ENCODE measurements at places on chromosomes 7 and 10.

- no peak for DNase-seq
Measured at GRCh38 chr10:22365644-22366434, 20.5 kb downstream of the SPAG6 start.

- no peak for DNase-seq
Measured at GRCh38 chr7:82105463-82105862, 335.6 kb upstream of the HGF start.

- no peak for DNase-seq
Measured at GRCh38 chr10:116183733-116184511, 89.1 kb downstream of the GFRA1 start.

DNA sequence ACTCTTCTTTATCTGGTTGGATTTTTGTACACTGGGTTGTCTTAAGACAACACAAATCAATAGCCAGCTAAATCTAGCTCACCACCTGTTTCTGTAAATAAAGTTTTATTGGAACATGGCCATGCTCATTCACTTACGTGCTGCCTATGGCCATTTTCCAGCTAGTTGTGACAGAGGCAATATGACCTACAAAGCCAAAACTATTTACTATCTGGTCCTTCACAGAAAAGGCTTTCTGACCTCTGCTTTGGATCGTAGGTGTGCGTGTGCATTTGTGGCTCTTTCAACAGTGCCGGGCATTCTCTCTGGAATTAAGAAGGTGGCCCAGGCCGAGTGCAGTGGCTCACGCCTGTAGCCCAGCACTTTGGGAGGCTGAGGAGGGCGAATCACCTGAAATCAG lies 45.5 kb downstream of the NRAP start:
- no peak for DNase-seq

GRCh38 chr7:7181519-7182155 lies 707 bp upstream of the C1GALT1 start:
- no peak for DNase-seq

- DNase-seq, result no peak
Measured at GRCh38 chr10:74923556-74923955, 97.2 kb downstream of the KAT6B start.

DNA sequence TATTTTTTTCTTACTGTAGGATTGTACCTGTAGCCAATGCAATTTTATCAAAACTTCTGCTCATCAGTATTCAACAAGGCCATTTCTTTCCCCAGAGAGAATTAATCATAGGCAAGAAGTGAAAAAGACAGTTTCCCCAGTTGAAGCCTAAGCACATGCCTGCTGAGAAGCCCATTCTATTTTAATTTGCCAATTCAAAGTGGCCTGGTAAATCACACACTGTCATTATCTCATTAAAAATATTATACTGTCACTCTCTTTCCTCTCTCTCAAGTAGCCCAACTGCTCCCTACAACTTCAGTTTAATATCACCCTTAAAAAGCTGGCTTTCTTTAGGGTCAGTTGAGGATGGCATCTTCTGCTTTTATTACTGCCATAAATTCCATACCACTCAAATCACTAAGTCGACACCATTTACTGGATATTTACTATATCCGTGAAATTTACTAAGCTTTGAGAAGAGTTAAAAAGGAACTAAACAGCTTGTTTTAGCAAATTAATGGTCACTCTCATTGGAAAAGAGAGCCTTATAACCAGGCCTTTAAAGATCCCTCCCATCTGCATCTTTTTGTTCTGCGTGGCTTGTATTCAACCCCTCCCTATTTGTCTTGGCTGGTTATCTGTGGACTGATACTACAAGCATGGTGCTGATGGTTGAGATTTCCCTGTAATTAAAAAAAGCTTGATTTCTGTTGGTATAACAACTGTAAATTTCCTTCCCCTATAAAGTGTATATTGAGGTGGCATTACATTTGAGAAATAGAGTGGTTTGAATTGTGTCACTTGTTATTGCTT lies 30.6 kb downstream of the COL28A1 start:
- DNase-seq, result no peak

- no peak for DNase-seq
Measured at GRCh38 chr10:43204042-43204942, 62.6 kb downstream of the RASGEF1A start.

DNA sequence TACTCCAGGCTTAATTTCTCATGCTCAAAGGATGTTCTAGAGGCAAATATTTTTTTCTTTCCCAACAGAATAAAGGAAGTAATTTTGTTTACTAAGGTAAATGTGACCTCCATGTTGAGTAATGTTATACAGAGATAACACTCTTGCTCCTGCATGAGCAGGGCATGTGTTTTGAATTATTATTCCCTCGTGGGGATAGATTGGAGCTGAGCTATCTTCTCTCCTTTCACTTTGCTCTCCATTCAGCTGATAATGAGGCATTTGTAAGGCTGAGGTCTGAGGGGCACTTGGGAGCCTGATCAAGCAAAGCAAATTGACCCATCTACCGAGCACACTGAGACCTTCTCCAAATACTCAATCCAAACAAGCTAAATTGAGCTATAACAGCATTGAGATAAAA lies 50.7 kb upstream of the GHITM start:
- no peak for DNase-seq

DNA sequence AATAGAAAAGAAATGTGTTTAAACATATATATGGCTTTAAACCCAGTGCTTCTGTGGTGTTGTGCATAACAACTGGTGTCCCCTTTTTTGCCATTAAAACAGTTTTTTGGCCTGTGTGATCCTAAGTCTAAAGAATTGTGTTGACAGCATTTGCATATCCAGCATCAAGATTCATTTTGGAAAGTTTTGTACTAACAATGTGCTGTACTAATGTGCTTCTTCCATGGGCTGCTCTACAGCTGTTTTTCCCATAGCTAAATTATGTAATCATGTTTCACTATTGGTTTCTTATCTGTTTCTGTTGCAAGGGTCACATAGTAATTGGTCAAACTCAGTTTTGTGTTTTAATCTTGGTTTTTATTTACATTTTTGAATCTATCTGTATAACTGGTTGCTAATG lies 5.5 kb downstream of the CNNM2 start:
- DNase-seq, result no peak

DNA sequence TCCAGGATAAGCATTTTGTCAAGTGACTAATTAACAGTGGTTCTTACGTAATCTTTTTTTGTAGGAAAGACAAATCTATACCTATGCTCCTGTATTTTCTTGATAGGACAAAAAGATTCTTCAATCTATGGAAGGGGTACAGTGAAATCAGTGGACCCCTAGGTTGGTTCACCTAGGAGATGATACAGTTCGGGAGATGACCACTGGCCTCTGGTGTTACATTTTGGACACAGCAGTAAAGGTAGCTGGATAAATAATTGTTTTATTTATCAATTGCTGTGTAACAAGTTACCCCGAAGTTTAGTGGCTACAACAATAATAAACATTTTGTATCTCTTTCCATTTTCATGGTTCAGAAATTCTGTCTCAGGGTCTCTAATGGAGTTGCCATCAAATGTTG lies 288.2 kb upstream of the MAGI2 start:
- no peak for DNase-seq

- no peak for DNase-seq
Measured at GRCh38 chr10:69352569-69353264, 64.0 kb downstream of the TACR2 start.

DNA sequence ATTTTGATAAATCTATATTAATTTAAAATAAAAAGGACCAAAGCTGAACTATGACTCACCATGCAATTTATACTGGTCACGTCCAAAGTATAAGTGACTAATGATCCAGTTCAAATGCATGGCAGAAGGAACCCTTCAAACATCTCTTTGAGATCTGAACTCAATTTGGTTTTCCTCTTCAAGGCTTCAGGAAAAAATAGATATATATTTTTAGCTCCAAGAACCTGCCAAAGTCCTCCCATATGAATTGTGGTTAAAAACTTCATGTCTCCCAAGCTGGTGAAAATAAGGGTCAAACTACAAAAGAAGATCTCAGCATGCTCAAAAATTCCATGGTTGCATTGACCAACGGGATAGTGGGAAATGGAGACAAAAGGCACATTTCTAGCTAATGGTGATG lies 34.6 kb upstream of the PDE1C start:
- DNase-seq, result no peak

GRCh38 chr10:19469521-19469920 lies 346.7 kb upstream of the PLXDC2 start:
- DNase-seq, result no peak

DNA sequence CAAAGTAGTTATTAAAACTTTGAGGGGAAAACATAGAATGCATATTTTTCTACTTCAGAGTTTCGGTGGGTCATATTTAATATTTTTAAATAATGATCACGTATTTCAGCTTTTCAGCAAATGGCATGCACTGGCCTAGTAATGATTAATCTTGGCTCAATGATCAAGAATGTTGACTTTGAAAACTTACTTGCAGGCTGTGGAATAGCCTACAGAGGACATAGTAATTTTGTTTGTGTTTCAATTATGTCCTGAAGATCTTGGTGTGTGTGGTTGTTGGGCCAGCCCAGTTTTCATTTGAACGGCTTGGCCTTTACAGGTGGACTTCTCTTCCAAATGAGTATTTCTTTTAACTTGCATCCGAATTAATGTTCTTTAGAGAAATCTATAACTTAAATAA lies 35.1 kb downstream of the ADD3 start:
- DNase-seq, result no peak

GRCh38 chr10:124592736-124593430 lies 131.3 kb downstream of the LHPP start:
- DNase-seq, result no peak

- no peak for DNase-seq
Measured at GRCh38 chr10:46218921-46219320, 67.9 kb upstream of the ANTXRL start.

DNA sequence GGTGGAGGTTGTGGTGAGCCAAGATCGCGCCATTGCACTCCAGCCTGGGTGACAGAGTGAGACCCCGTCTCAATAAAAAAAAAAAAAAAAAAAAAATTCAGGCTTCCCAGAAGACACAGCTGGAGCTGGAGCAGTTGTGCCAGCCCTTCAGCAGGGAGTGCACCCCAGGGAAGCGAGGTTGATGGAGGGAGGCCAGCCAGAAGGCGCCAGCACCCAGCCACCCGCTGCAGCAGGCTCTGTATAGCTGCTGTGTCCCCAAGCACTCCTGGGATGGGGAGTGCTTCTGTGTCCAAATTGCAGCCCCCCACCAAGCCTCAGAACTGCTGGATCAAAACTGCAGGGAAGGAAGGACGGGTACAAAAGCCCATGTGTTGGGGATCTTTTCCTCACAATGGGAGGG lies 47.8 kb downstream of the COBL start:
- DNase-seq, result no peak

GRCh38 chr10:12906051-12906541 lies 95.4 kb downstream of the CCDC3 start:
- DNase-seq, result no peak
